ENCODE measurements at places on chromosomes 16 and 17. TPM values are rescaled to one million over a fixed set of nuclear protein-coding genes. Genes with fewer than 3 reads are reported as not detected.
A peak's percentile ranks its signal among the peaks of the same experiment; 100 is the strongest.

AOC3 gene
- total RNA-seq, result 0.26 TPM

- DNase-seq, result no peak
Observed at GRCh38 chr16:23345237-23345636, 43.1 kb downstream of the SCNN1B start.

DNA sequence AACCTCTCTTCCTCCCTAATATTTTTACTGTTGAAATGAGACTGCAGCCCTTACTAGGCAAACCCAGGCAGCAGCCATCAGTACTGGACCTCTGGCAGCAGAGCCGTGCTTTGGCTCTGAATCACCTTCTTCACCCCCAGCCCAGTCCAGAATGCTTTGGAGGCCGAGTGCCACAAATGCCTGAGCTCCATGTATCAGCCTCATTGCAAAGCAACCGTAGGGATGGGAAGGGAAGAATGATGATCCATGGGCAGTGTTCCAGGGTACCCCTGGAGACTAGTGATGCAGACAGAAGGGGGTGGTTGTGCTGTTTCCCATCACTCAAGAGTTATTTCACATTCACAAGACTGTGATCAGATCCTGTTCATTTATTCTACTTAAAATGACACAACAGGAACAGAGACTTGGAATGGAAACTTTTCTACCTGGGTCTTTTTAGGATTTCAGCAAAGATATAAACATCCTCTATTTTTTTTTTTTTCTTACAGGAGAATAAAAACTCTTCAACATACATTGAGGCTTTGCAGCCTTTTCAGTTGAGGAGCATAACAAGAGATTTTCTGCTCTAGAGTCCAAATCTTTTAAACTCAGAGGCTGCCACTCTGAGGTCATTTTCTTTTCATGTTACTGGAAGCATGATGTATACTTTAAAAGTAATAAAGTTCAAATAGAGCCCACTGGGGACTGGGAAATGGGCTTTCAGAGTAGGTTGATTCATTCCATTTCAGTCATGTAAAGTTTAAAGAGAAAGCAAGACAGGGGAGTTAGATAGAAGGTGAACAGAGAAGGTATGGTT, 138.3 kb downstream of the KCNJ2 start:
- DNase-seq, result no peak

- DNase-seq, result peak; percentile 81
Observed at GRCh38 chr16:66511602-66512271, 38.2 kb downstream of the TK2 start.

DNA sequence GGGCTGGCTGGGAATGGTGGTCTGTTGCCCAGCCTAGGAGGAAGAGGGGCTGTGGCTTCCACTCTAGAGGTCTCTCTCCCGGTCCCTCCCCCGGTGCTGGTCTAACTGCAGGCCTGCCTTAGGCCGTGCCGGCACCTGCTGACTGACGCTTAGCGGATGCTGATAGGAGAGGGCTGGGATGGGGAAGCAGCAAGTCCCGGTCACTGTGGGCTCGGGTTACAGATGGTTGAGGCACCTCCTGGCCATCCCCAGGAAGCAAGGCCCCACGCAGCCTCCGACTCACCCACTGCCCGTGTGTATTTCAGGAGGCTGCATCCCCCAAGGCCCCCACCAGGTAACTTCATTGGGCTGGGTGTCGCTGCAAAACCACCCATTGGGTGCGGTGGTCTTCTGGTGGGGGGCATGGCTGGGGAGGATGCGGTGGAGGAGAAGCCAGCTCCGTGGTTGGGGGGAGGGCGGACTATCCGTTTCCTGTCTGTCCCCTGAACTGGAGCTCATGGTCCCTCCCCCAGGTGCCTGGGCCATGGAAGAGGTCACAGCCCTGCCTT, 278.9 kb downstream of the SEC14L1 start:
- DNase-seq, result no peak
